Posterior cingulate gyrus (tissue), 11 donors: ENCODE measurements at places on chromosomes 2 and 18.
A peak's percentile ranks its signal among the peaks of the same experiment; 100 is the strongest.

DNA sequence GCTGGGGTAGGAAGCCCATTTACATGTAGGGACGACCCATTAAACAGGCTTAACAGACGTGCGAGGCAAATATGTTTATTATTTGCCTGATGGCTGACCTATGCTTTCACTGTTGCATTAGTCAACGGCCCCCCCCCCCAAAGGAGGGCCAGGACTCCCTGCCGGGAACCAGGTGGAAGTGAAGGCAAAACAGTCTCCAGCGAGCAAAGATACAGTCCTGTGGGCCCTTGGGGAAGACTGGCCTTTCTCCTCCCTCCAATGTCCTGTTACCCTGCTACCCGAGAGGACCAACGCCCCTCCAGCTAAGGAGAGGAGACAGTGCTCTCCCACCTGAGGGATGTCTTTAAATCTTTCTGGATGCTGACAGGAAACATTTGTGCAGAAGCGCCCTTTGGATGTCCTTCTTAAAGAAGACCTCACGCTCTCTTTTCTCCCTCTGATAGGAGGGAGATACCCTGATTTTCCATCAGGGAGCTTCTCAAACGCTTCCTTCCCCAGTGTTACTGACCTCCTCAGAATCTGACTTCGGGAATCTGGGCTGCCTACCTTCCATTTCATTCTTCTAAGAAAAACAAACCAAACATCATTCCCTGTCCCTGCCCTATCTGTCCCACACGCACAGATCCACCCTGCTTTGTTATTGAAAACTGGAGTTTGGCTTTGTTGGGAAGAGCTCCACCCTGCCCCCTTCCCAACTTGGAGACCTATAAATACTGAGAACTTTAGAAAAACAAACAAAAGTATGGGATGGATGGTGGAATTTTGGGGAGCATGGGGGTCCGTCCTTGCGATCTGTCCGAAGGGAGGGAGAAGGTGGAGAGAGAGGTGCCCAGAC, 135.9 kb upstream of the SIX3 start:
- DNase-seq, result no peak

- no peak for DNase-seq
Observed at GRCh38 chr18:13268158-13269012, 49.8 kb downstream of the LDLRAD4 start.

- peak; percentile 43 for DNase-seq
Observed at GRCh38 chr2:212537726-212538304, 787 bp downstream of the ERBB4 start.

DNA sequence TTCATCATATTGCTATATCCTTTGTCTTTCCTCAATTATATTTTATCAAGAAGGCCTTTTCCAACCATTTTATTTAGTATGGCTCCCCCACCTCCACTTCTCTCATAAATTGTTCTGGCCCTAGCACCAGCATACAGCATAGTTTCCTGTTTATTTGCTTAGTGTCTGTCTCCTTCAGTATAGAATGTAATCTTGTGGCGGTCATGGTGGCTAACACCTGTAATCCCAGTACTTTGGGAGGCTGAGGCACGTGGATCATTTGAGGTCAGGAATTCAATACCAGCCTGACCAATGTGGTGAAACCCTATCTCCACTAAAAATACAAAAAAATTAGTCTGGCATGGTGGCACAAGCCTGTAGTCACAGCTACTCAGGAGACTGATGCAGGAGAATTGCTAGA, 39.6 kb upstream of the CLASP1 start:
- DNase-seq, result no peak

DNA sequence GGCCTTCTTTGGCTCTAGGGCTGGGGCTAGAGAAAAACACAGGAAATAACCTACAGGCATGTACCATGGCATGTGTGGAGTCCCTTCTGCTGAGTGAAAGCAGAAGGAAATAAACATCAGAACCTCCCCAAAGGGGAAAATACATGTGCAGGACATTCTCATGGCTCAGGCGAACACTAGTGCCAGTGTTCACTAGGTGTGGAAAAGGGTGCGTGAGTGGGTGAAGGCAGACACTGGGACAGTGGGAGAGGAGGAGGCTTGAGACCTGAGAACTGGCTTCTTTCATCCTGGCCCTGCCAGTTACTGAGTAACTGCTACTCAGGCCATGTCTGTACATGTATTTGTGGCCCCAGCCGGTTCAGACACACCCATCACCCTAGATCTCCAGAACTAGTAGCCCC, 268.2 kb downstream of the PRKCE start:
- DNase-seq, result no peak

DNA sequence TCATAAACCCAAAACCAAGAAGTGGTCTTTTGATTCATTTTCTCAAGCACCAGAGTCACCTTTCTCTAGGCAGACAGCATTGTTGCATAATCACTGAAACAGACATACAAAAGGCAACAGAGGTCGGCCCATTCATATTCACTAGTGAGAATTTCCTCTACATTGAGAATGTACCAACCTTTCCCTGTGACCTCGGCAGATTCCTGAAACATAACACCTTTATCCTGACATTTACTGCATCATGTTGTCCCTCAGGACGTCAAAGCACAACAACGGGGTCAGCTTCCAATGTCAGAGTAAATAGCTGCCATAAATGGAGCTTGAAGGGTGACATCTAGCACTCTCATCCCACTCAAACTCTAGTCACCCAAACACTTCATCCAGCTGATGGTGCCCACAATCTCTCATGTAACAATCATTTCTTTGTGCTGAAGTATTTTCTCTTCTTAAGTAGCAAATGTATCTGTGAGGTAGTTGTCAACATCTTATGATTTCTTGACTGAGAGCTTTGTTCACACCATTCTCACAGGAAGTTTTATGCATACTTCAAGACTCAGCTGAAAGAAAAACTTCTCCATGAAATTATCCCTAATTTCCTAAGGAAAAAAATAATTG, 802.6 kb upstream of the CHAC2 start:
- no peak for DNase-seq

- no peak for DNase-seq
Observed at GRCh38 chr2:10402653-10403215, 45.4 kb downstream of the ODC1 start.

GRCh38 chr18:66759050-66759828, 155.3 kb upstream of the CDH19 start:
- no peak for DNase-seq

- DNase-seq, result no peak
Observed at GRCh38 chr2:222941510-222942032, 80.7 kb downstream of the ACSL3 start.

DNA sequence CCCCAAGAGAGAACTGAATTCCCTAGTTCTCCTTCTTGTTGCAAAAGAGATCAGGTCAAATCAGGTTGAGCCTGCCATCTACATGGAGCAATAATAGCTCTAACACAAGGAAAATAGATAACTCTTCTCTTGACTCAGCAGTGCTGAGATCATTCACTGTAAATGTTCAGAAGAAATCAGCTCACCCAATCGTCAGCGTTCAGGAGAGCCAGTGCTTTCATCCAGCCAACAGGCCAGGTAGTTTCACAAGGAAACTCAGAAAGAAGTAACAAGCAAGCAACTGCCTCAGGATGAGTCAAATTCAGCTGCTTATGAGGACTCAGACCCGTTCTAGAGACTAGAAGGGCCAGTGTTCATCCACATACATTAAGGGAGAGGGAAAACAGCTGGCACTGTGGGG, 5.9 kb downstream of the LMAN2L start:
- DNase-seq, result no peak

DNA sequence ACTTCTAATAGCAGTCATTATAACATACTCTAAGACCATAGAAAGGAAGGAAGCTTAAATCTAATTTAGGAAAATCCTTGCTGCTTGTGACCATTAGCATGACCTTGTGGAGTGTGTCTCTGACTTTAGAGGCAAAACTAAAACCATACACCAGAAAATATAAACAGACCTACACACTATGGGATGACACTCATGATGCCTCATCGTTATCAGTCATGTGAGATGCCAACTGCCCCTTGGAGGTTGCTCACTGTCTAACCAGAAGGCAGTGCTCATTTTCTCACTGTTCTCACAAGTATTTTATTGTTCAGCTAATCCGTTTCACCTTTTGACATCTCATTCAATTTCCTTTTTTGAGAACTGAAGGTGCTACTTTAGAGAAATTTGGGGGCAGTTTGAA, 376.9 kb downstream of the RND3 start:
- no peak for DNase-seq

DNA sequence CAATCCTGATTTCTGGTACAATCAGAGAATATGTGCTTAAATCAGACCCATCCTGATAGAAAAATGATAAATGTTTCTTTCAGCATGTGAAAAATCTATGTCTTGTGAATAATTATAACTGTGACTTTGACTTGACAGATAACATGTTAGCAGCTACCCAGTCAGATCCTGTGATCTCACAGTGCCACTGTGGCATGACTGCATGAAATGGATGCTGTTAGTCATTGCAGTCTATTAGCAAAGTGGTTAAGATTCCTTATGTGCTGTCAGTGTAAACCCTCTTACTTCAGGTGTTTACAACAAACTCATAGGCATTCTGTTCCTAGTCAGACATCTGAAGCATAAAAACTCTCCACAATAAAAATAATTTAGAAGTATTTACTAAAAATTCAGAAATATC, 244.6 kb upstream of the RND3 start:
- no peak for DNase-seq

DNA sequence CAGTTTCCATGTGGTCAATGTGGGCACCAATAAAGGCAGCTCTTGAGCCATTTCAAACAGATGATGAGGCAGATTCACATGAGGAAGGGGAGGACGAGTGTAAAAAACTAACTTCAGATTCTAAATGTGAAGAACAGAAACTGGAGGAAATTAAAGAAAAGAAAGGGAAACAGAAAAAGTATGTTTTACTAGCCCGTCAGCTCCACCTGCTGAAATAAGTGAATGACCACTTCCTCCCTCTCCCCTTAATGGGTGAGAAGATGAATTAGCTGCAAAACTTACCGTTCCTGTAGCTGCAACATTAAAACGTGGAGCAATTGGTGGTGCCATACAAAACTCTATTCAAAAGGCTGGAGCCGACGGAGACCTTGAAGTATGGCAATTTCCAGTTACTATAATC, 203.5 kb downstream of the UXS1 start:
- no peak for DNase-seq

DNA sequence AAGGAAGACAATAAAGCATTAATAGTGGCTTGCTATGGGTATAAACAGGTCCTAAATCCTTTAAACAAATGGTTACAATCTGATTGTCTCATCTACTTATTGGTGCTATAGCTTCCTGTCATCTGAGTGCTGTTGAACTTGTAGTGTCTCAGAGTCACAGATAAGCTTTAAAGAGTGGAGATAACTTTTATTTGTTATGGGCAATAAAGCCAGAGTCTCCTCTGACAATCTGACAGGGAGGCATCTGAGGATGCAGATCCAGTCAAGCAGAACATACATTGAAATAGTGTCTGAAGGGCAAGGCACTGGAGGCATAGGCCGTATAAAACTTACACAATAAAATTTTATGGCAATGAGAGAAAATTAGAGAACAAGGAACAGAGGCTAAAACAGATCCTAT, 1132.4 kb upstream of the CDH2 start:
- DNase-seq, result no peak

- DNase-seq, result no peak
Observed at GRCh38 chr18:56127322-56128099, 510.9 kb downstream of the TXNL1 start.

DNA sequence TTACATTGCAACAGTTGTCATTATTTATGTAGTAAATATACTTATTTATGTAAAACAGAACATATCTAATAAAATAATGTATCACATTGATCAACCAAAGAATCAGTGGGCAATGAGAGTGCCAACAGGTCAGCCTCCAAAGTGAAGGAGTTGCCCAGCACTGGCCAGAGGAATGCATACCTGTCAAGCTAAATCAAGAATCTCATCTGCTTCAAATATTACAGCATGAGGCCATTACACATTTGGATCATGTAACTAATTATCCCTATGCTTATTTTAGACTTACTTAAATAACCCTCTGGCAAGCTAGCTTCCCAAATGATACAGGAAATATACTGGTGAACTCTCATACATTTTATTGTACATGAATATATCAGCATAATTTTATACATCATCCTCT, 1211.7 kb upstream of the ACVR2A start:
- DNase-seq, result no peak

- DNase-seq, result no peak
Observed at GRCh38 chr2:154161286-154161685, 289.6 kb downstream of the GALNT13 start.

- no peak for DNase-seq
Observed at GRCh38 chr2:105834931-105835330, 90.2 kb downstream of the NCK2 start.

DNA sequence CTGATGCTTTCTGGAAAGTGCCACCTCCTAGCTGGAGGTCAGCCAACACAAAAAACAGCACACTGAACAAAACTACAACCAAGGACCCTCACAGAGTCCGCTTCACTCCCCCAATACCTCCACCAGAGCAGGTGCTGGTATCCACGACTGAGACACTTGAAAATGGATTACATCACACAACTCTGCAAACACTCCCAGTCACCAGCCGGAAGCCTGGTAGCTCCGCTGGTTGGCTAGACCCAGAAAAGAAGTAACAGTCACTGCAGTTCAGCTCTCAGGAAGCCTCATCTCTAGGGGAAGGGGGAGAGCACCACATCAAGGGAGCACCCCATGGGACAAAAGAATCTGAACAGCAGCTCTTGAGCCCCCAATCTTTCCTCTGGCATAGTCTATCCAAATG, 175.4 kb downstream of the LCLAT1 start:
- no peak for DNase-seq

DNA sequence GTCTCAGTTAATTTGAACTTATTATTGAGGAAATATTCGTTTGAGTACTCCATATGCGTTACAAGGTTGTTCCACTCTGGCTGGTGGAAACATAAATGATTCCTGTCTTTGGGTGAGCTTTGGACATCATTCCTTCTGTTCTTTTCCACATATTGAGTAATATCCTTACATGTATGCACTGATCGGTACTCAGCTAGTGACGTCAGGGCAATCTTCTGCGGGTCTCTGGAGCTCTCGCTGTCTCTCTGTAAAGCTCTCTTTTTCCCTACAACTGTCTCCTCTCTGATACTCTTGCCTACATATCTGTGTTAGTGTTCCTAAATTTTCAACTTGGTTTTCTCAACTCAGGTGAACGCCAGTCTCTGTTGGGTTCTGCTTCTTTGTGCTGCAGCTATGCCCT, 23.4 kb upstream of the IL36G start:
- DNase-seq, result no peak

GRCh38 chr2:2649109-2650072, 318.3 kb upstream of the MYT1L start:
- DNase-seq, result no peak

- no peak for DNase-seq
Observed at GRCh38 chr2:23426263-23426905, 41.4 kb downstream of the KLHL29 start.

- no peak for DNase-seq
Observed at GRCh38 chr2:71608441-71608840, 155.1 kb downstream of the DYSF start.

DNA sequence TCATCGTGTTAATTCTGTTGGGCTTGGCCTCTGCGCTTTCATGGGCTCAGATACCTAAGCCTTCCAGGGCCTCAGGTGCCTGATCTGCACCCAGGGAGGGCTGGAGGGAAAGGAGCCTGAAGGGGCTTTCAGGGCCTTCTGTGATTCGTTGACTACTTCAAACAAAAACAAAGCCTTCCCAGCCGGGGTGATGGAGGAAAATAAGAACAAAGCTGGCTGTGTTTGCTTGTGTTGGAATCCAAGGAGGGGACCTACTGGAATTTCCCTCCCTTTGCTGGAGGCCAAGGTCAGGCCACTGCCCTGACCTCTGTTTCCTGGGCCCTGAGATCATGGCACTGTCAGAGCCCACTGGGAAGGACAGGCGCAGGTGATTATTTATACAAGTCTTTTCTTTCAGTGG, 135.3 kb downstream of the KLHL29 start:
- no peak for DNase-seq
